ENCODE measurements at places on chromosomes 4 and X.

GRCh38 chrX:130893356-130894085, 9.5 kb downstream of the ENOX2 start:
- no peak for DNase-seq

- no peak for DNase-seq
Observed at GRCh38 chr4:129446074-129446473, 350.1 kb downstream of the C4orf33 start.

DNA sequence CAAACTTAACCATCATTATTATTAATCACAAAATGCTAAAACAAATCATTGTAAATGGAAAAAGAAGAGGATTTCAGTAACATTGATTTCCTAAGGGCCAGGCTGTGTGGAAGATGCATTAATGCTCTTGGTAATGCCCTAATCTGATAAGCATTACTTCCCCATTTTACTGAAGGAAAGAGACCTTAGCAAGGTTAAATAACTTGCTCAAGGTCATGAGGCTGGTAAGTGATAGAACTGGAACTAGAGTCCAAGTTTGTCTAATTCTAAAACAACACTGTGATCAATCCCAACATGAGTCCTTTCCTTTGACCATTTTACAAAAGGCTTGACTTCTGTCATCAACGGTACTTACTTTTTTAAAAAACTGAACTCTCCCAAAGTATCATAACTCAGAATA, 32.6 kb downstream of the ADAMTS3 start:
- DNase-seq: no peak

- DNase-seq: no peak
Observed at GRCh38 chrX:15985937-15986336, 131.3 kb upstream of the AP1S2 start.

GRCh38 chrX:13419276-13419675, 99.4 kb upstream of the ATXN3L start:
- DNase-seq: no peak

- no peak for DNase-seq
Observed at GRCh38 chrX:23478561-23478960, 143.9 kb downstream of the PTCHD1 start.

- no peak for DNase-seq
Observed at GRCh38 chr4:67568820-67569219, 10.3 kb downstream of the STAP1 start.

DNA sequence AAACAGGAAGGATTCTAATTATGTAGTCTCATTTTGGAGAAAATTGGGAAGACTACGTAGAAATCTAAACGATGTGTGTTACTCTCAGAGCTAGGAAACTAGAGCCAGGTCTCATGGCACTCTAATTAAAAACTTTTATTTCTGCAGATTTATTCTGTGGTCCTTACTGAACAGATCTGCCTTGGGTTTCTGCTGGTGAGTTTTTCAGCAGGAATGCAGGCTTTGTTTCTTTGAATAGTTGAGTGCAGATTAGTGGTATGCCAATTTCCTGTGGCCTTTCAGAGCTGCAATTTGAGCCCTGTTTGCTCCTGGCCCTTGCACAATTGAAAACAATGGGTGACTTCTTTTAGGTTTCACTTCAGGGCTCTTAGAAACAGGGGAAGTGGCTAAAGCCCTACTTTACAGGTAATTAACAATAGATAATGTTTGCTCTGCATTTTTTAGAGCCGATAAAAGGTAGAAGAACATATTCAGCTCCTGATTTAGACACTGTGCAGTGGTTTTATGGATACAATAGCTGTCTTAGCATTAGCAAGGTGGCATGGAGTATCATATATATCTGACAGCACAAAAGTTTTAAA, 21.8 kb downstream of the SPRY1 start:
- DNase-seq: no peak

DNA sequence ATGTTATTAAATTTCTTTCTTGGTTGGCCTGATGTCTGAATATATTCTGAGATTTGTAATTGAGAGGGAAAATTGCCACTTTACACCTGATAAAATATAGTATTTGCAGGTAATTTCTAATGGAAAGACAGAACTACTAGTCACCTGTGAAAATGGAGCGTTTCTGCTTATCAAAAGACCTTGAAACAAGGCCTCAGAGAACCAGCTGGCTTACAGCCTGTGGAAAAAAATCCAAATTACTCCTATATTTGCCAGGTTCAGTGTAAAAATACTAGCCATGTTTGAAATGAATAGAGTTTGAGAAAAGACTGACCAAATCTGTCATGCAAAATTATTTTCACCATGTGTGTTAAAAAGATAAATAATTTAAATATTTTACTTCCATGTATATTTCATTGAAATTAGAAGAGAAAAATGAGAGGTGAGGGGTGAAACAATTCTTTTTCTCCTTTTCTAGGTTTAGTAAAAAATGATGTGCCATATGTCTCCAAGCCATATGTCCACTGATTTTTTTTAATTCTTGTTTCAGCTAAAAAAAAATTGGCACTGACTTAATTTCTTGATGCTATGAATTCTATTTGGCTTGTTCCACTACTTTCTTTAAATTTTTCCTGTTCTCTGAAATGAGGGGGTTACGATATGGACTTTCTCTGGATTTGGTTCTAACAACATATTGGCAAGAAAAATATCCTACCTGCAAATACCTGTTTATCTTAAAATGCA, 464.9 kb downstream of the GRXCR1 start:
- no peak for DNase-seq

DNA sequence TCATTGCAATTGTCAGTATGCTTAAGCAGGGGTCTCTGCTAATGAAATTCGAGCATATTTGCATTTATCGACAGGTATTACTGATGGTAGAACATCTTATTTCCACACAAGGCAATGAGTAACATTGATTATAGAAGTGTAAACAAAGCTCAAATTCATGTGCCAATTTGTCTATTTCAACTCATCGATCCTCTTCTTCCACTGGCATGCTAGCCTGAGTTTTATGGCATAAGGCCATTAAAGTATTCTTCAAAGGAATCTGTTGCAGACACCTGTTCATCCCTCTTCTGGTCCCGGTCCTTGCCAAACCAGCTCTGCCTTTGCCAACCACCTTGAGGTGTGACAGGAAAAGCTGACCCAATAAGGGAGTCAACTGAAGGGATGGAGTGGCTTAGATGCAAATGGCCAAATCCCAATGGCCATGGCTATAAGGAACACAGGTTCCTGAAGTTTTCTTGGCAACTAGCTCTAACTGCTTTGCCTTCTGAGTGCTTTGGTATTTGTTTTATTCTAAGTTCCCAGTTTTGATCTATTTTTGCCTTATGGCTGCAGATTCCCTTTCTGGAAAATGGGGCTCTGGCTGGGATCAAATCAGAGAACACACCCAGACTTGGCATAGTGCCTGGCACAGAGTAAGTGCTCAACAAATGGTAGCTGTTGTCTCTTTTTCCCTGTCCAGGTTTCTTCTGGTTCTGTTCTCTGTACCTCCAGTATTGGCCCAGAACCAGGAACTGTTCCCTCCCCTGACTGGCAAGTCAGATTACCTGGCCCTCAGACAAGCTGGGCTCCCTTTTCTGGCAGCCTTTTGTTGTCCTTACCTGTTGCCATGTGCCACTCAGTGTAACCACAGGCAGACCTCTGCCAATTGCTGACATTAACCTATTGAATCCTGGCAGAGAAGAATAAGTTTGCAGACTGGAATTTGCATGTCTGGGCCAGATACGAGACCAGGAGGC, 63.1 kb downstream of the RTL9 start:
- no peak for DNase-seq

- no peak for DNase-seq
Observed at GRCh38 chr4:151811403-151811802, 50.6 kb upstream of the GATB start.

DNA sequence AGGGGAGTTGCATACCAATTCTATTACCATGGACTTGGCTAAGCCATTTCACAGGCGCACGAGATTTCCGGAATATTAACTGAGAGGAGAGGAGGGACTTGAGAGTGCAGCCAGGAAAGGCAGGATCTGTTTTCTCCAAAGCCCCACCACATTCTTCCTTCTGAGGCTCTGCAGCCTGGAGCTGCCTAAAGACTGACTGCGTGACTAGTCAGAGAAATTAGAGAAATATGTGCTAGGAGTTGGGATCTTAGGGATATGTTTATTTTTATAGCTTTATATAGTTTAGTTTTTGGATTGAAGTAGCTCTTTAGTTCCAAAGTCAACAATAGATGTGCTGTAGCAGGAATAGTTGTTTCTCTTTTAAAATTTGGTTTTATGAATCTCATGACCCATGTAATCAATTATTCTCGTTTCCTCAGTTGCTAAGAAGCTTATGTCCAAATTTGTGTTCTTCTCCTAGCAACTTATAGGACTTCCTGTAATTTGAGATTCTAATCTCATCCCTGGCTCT, 300.1 kb upstream of the DDX53 start:
- DNase-seq: no peak

DNA sequence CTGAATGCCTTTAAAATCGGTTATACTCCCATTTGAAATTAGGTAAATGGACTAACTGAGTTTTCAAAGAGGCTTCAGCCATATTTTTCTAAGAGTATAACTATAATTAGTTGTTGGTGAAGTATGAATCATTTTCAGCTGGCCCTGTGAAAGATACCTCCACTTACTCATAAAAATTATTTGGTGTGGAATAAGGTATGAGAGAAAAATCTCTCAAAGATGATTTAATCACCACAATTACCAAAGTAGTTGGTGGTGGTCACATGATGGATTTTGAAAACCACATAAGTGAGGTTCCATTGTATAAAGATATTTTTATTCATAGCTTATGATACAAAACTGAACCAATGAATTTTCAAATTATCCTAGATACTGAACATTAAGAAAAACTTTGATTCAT, 9.0 kb upstream of the KLHL2 start:
- no peak for DNase-seq

- no peak for DNase-seq
Observed at GRCh38 chr4:56128213-56128612, 179.5 kb downstream of the CEP135 start.

DNA sequence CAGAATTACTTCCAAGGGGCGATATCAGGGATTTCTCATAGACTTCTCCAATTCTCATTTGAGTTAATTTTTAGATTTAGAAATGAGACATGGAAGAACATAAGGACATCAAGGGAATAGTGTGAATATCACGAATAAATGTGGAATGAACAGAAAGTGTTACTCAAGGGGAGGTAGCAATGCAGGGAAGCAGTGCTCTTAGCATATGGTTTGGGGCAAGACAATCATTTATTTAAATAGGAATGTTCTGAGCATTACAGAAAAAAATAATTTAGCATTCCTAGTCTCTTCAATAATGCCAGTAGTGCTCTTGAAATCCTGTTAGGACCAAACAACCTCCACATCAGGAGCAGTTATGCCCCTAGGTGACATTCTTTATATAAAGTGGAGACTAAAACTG, 55.6 kb downstream of the TXK start:
- no peak for DNase-seq

GRCh38 chr4:102829803-102830202, 2.5 kb upstream of the UBE2D3 start:
- no peak for DNase-seq

GRCh38 chr4:103372002-103372558, 173.9 kb upstream of the CENPE start:
- no peak for DNase-seq

DNA sequence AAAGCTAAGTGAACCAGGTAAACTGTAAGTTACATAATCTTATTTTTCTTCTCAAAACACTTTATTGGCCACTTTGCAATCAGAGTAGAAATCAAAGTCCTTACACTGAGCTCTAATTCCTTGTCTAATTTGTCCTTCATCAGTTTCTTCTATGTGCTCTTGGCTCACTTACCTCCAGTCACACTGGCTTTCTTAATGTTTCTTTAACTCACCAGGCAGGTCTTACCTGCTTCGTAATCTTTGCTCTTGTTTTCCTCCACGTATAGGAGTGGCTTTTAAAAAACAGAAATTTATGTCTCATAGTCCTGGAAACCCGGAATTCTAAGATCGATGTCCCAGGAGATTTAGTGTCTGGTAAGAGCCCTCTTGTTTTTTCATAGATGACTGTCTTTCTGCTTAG, 1462.1 kb downstream of the FSTL5 start:
- DNase-seq: no peak

DNA sequence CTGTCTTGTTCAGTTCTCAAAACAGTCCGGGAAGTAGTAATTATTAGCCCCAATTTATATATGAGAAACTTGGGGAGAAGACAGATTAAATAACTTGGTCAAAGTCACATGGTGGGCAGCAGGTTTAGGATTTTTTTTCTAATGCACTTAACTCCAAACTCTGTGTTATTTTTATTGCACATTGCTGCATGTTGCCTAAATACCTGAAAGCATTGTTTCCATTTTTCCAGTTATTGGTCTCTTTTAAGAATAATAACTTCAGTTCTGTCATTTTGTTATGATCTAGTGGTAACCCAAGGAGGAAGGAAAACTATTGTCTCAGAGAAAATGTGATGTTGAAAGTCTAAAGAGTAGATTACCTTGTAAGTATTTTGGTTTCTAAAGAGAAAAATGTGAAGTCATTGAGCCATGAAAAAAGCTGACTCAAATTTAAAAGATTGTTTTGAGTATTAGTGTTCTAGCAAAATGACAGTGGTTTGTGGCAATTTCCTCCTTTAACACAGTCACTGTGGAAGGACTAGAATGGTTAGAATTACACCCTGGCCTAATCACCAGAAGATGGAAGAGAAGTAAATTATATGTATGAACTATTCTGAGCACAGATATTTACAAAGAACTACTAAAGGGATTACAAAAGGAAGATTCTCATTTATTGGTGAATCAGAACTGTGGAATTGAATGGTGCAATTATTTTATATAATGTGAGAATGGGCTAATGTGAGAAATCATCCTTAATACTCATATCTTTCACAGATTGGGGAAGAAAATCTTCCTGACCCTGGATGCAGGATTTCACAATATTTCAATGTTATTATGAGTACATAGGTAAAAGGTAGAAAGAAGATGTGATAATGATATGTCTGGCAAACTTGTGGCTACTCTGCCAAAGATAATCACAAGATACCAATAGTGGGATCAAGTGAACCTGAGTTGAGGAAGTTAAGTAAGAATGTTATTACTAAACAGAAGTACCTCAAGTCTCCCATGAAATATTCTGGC, 21.7 kb upstream of the CXCL8 start:
- no peak for DNase-seq

GRCh38 chrX:142156567-142156966, 48.5 kb downstream of the MAGEC2 start:
- no peak for DNase-seq
